ENCODE measurements at places on chromosomes 4 and X.

- no peak for DNase-seq
Measured at GRCh38 chrX:101164766-101165590, 54.6 kb upstream of the DRP2 start.

GRCh38 chrX:51860679-51861078 is 32.7 kb upstream of the MAGED1 start:
- no peak for DNase-seq

DNA sequence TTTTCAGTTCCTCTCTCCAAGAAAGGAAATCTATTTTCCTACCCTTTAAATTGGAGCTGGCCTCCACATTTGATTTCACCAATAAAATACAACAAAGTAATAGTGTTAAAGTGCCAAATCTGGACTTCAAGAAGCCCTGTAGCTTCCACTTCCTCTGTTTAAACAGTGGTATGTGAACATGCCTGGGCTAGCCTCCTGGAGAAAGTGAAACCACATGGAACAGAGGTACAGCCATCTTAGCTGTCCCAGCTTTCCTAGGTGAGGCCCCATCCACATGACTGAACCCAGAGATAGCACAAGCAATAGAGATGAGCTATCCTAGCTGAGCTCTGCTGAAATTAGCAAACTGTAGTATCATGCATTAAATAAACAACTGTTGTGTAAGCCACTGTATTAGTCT is 131.8 kb upstream of the VCX start:
- DNase-seq = no peak

DNA sequence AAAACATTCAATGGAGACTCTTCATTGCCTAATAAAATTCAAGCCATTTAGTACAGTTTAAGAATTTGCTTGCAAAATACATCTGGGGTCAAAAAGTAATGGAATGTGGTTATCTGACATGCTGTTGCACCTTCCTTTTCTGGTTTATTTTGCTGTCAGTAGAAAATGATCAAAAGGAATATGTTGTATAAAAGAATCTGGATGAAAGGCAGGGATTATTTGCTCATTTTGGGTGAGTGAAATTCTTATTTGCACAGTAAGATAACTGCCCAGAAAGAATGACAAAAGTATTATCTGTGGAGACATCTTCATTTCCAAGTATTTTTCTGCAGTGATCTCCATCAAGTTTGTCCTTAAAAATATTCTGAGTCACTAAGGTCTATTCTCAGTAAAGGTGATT is 30.4 kb downstream of the BOD1L1 start:
- DNase-seq = no peak

GRCh38 chr4:74188912-74189311 is 31.0 kb downstream of the MTHFD2L start:
- DNase-seq = no peak

- no peak for DNase-seq
Measured at GRCh38 chr4:153476829-153477574, 10.8 kb downstream of the TMEM131L start.

- no peak for DNase-seq
Measured at GRCh38 chr4:2859514-2859913, 15.9 kb downstream of the ADD1 start.

GRCh38 chr4:112910109-112910736 is 139.2 kb upstream of the ANK2 start:
- DNase-seq = no peak
